ENCODE measurements at places on chromosomes 4 and X.

- no peak for DNase-seq
Measured at GRCh38 chrX:70405003-70405402, 18.1 kb upstream of the GDPD2 start.

DNA sequence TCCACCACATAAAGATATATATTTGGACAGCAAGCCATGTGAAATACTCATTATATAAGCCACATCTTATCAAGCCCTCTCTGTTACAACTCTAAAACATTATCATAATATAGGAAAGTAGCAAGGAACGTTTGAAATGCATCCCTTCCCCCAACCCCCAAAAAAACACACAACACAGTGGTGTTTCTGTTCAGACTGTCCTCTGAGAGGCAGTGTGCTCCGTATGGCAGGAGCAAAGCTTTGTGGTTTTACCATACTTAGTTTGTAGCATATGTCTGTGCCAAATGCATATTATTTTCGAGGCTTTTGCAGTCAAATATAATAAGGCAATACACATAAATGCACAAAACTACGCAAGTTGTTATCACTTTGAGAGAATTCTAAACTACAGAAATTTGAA is 194.2 kb downstream of the RAPGEF2 start:
- no peak for DNase-seq

DNA sequence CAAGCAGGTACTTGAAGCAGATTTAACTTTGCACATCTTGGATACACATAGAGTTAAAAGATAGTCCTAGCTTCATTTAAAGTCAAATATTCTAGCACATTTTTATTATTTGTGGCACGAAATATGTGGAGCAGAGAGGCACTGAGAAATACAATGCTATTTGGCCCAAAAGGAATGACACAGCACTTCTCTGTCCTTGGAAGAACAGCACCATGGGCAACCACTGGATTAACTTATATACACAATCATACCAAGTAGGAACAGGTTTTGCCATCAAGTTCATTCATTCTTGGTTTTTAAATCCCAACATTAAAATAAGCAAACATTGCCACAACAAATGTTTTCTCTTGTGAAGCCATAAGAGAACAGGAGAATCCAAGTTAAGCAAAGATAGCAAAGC is 924 bp upstream of the ENAM start:
- DNase-seq: no peak

GRCh38 chrX:14084466-14084865 is 54.8 kb upstream of the GEMIN8 start:
- no peak for DNase-seq
